Ovary (tissue), 10 donors: ENCODE measurements at places on chromosomes 2 and 18.
A peak's percentile ranks its signal among the peaks of the same experiment; 100 is the strongest.

DNA sequence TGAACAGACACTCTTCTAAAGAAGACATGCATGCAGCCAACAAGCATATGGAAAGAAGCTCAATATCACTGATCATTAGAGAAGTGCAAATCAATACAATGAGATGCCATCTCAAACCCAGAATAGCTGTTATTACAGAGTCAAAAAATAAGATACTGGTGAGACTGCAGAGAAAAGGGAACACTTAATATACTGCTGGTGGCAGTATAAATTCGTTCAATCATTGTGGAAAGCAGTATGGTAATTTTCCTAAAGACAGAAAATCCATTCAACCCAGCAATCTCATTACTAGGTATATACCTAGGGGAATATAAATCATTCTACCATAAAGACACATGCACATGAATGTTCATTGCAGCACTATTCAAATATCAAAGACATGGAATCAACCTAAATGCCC, 116.6 kb upstream of the LTBP1 start:
- no peaks in the 10 kb centered on the region for H3K27me3 ChIP-seq
- no peaks in the 10 kb centered on the region for H3K36me3 ChIP-seq
- H3K4me1 ChIP-seq, result no peaks in the 10 kb centered on the region
- no peak overlapping the region for H3K27ac ChIP-seq
- H3K4me3 ChIP-seq, result no peak overlapping the region

GRCh38 chr2:186328838-186329237, 157.2 kb upstream of the ZC3H15 start:
- H3K4me3 ChIP-seq, result no peak overlapping the region
- no peak for DNase-seq
- no peaks in the 10 kb centered on the region for H3K27me3 ChIP-seq
- H3K27ac ChIP-seq, result no peak overlapping the region

DNA sequence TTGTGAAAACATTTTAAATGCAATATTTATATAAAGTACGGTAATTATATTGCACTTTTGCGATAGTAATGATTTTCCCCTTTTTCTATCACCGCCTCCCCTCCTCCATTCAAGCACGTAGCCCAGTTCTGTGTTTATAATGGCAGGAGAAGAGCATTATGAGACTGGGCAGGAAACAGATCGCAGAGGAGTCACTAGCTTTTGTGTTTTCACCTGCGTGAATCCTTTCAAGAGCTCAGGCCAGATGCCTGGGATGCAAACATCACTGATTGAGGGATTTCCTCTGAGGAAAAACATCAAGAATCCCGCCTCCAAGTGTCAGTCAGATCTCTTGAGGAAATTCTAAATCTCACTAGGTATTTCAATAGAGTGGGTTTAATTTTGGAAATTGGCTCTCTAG, 178.4 kb upstream of the FN1 start:
- H3K36me3 ChIP-seq, result no peaks in the 10 kb centered on the region
- peaks cover 2% of the 10 kb centered on the region for H3K4me1 ChIP-seq
- H3K4me3 ChIP-seq, result no peak overlapping the region
- H3K27ac ChIP-seq, result no peak overlapping the region

DNA sequence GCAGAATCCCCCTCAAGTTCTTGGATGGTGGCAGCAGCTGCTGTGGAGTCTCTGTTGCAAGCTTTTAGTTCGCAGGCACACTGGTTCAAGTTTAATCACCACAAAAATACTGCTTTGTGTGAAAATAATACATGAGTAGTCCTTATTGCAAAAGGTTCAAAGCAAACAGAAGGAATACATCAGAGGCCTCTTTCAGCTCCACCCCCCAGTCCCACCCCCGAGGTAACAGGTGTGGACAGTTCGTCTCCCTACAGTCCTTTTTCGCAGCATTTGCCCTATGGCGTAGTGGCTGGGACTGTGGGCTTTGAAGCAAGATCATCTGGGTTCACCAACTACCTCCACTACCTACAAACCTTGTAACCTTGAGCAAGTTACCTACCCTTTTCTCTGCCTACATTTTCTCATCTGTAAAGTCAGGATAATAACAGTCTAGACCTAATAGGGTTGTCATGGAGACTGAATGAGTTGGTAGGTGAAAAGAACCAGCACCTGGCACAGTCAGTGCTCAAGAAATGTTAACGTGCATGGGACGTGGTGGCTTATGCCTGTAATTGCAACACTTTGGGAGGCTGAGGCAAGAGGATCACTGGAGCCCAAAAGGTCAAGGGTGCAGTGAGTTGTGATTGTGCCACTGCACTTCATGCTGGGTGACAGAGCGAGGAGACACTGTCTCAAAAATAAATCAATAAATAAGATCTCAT, 61.7 kb downstream of the TCF7L1 start:
- no peaks in the 10 kb centered on the region for H3K36me3 ChIP-seq
- H3K4me3 ChIP-seq, result no peak overlapping the region
- no peaks in the 10 kb centered on the region for H3K27me3 ChIP-seq
- DNase-seq, result no peak
- no peak overlapping the region for H3K27ac ChIP-seq

DNA sequence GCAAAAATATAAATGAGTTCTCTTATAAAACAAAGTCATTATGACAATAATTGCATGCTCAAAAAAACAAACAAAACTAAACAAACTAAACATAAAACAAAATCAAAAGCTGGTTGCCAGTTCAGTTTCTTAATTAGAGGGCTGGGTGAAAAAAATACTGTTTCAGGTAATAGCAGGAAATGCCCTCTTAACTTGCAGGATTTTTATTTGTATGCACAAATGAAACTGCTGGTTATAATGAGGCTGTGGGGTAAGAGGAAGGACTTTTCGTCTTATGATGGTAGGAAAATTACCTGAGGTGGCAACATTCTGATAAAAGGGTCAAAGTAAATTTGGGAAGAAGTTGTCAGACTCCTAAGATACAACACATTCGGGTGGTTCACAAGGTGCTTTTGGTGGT, 21.5 kb upstream of the CDKL4 start:
- H3K27ac ChIP-seq, result no peak overlapping the region
- no peaks in the 10 kb centered on the region for H3K36me3 ChIP-seq
- no peaks in the 10 kb centered on the region for H3K4me1 ChIP-seq
- H3K4me3 ChIP-seq, result no peak overlapping the region

GRCh38 chr2:172216477-172216876, 113.8 kb upstream of the DLX2 start:
- no peak overlapping the region for H3K27ac ChIP-seq
- DNase-seq, result no peak
- H3K27me3 ChIP-seq, result no peaks in the 10 kb centered on the region
- no peaks in the 10 kb centered on the region for H3K36me3 ChIP-seq
- no peak overlapping the region for H3K4me3 ChIP-seq

DNA sequence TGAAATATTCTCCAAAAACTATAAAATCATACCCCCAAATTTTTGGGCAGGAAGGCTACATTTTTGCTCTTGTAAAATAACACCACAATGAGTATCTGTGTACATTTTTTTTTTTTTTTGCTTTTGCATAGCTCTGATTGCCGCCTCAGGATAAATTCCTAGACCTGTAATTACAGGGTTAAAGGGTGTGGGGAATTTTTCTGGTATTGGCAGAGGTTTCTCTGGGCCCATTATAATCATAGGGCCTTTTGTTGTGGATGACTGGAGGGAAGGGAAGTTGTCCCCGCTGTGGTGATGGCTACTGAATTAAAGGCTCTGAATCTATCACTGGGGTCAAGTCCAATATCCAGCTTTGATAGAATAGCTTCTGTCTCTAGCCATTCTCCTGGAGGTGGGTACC, 26.6 kb downstream of the CCDC195 start:
- no peak for DNase-seq
- H3K27ac ChIP-seq, result no peak overlapping the region
- H3K27me3 ChIP-seq, result no peaks in the 10 kb centered on the region
- H3K4me3 ChIP-seq, result no peak overlapping the region
- H3K4me1 ChIP-seq, result no peaks in the 10 kb centered on the region

GRCh38 chr2:26670171-26670570, 22.4 kb upstream of the KCNK3 start:
- no peak overlapping the region for H3K27ac ChIP-seq
- H3K36me3 ChIP-seq, result no peaks in the 10 kb centered on the region
- no peaks in the 10 kb centered on the region for H3K4me1 ChIP-seq
- H3K4me3 ChIP-seq, result no peak overlapping the region

GRCh38 chr2:19667536-19667949, 234.2 kb downstream of the TTC32 start:
- H3K27me3 ChIP-seq, result no peaks in the 10 kb centered on the region
- no peak overlapping the region for H3K4me3 ChIP-seq
- no peak for DNase-seq
- H3K27ac ChIP-seq, result no peak overlapping the region
- no peaks in the 10 kb centered on the region for H3K36me3 ChIP-seq

GRCh38 chr2:15316370-15316814, 244.7 kb downstream of the NBAS start:
- no peaks in the 10 kb centered on the region for H3K36me3 ChIP-seq
- no peak for DNase-seq
- H3K4me3 ChIP-seq, result no peak overlapping the region
- H3K27ac ChIP-seq, result no peak overlapping the region
- H3K27me3 ChIP-seq, result no peaks in the 10 kb centered on the region
- H3K4me1 ChIP-seq, result no peaks in the 10 kb centered on the region

DNA sequence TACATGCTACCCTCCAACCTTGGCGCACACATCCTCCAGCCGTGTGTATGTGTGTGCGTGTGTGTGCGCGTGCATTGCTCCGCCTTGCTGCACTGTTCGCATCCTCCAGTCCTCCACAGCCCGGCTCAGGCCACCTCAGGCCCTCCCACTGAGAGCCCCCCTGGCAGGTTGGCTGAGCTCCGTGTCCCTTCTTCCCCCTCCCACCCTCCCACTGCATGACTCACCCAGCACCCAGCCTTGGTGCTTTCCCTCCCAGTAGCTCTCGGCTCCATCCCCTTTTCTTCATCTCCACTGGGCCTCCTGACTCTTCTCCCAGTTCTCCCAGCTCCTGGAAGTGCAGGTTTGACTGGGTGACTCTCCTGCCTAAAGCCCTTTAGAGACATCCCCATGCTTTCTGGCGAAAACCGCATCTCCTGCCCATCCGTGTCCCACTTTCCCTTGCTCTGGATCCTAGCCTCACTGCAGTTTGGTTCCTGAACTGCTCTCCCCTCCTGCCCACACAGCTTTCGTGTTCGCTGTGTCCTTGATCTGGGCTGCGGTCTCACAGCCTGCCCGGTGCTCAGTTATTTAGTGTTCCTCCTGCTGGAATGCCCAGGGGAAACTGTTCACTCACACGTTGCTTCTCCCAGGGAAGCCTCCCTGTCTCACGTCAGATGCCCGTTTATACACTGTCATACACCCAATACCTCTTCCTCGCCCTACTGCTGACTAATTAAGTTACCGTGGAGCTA, 4.9 kb downstream of the TMEM177 start:
- peak; percentile 57 for DNase-seq
- peak overlapping the region; percentile 51 for H3K27ac ChIP-seq
- no peaks in the 10 kb centered on the region for H3K27me3 ChIP-seq
- no peak overlapping the region for H3K4me3 ChIP-seq

- no peaks in the 10 kb centered on the region for H3K4me1 ChIP-seq
- DNase-seq, result no peak
- no peak overlapping the region for H3K27ac ChIP-seq
- no peaks in the 10 kb centered on the region for H3K36me3 ChIP-seq
- H3K4me3 ChIP-seq, result no peak overlapping the region
Observed at GRCh38 chr2:18792226-18792629, 202.9 kb upstream of the NT5C1B start.

DNA sequence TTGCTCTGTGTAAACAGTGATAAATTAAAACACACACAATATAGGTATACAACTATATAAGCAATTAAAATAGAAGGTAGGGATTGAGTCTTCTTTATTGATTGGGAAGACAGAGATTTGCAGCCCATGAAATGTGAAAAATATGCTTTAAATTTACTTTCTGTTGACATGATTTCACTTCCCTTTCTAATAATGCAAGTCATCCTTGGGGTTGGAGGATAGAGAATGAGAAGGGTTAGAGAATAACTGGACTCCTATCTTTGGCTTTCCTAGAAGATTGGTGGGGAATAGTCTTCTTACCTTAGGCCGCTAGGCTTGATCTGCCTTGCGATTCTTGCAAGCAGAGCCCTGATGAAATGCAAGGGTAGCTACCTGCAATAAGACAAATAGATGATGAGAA, 339.8 kb downstream of the NYAP2 start:
- no peak for DNase-seq
- peaks cover 11% of the 10 kb centered on the region for H3K4me1 ChIP-seq
- no peak overlapping the region for H3K4me3 ChIP-seq
- no peaks in the 10 kb centered on the region for H3K36me3 ChIP-seq

DNA sequence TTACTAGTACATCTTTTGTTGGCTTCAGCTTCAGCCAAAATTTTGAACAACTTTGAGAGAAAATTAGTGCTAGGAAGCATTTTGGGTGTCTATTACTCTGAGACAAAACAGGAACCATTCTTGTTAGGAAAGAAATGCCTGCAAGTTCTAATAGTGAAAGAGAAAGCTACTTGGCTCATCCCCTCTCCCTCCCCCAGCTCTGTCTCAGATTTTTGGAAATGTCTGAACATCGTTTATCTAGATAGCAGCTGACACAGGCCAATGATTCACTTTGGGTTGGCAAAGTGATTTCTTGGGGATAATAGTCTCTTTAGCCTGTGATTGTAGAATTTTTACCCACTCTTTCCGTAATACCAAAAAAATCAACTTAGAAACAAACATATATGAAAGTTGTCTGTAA, 42.3 kb upstream of the PTPRM start:
- H3K4me1 ChIP-seq, result no peaks in the 10 kb centered on the region
- no peak overlapping the region for H3K4me3 ChIP-seq
- H3K36me3 ChIP-seq, result no peaks in the 10 kb centered on the region
- H3K27me3 ChIP-seq, result no peaks in the 10 kb centered on the region
- no peak overlapping the region for H3K27ac ChIP-seq
- DNase-seq, result no peak

GRCh38 chr18:71036783-71037182, 747.9 kb downstream of the SOCS6 start:
- H3K4me1 ChIP-seq, result no peaks in the 10 kb centered on the region
- no peak overlapping the region for H3K4me3 ChIP-seq
- no peak overlapping the region for H3K27ac ChIP-seq
- DNase-seq, result no peak
- H3K27me3 ChIP-seq, result no peaks in the 10 kb centered on the region

DNA sequence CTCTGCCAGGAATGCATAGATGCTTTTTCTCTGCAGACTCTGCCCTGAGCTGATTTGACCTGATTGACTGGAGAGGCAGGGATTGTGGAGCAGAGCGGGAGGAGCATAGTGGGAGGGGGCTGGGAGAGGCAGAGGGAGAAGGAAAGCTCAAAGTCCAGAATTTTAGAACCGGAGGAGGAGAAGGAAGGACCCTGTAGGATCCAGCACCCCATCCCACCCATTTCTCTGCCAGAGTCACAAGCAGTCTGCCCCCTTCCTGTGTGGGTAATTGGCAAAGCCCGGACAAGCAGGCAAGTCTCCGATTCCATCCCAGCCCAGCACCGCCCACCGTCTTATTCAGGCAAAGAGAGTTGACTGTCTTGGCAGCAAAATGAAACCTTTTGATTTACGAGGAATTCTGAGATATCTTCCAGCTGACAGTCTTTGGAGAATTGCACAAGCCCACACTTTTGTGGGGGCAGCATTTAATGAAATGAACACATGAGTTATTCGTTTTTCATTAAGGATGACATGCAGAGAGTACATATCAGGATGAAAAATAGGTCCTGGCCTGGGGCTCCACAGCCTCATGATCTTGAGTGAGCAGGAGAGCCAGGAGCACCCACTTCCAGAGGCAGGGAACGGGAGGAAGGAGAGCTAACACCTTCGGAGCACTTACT, 103.1 kb downstream of the MCFD2 start:
- peak; percentile 73 for DNase-seq
- peaks cover 18% of the 10 kb centered on the region for H3K4me1 ChIP-seq
- no peaks in the 10 kb centered on the region for H3K27me3 ChIP-seq
- no peak overlapping the region for H3K4me3 ChIP-seq
- no peaks in the 10 kb centered on the region for H3K36me3 ChIP-seq
